ENCODE measurements at places on chromosomes 4 and X.

GRCh38 chr4:83609365-83609764, 73.5 kb downstream of the GPAT3 start:
- no peak for DNase-seq

DNA sequence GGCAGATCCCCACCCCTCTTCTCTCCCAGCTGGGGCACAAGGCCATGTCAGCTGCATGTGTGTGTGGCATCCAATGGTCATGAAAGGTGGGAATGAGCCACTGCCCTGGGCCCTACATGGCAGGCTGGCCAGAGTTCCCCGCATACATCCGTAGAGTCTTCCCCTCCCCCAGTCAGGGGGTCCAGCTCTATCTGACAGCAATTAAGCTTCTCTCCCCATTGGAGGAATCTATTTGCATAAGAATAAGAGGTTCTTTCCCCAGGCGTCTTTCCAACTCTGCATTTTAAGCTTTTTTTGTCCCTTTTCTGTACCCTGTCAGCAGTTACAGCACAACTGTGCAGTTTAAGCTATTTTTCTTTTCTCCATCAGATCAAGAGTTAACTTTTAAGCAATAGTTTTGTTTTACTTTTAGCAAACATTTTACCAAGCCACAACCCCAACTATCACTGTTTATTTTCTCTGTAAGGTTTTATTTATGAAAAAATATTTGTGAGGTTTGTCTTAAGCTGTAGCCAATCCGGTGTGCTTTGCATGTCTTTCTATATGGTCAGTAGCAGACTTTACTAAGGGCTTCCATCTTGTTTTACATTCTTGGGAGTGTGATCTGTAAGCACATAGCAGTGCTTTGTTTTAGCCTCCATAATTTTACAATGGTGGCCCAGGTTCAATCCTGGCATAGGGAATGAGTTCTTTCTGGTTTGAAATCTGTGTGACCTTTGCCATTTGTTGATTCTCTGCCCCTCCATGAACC, 28.7 kb downstream of the NLRP2B start:
- DNase-seq, result no peak

- DNase-seq, result no peak
Observed at GRCh38 chr4:88724406-88724805, 26.8 kb upstream of the NAP1L5 start.

- DNase-seq, result no peak
Observed at GRCh38 chrX:107673431-107673830, 45.1 kb downstream of the PRPS1 start.

DNA sequence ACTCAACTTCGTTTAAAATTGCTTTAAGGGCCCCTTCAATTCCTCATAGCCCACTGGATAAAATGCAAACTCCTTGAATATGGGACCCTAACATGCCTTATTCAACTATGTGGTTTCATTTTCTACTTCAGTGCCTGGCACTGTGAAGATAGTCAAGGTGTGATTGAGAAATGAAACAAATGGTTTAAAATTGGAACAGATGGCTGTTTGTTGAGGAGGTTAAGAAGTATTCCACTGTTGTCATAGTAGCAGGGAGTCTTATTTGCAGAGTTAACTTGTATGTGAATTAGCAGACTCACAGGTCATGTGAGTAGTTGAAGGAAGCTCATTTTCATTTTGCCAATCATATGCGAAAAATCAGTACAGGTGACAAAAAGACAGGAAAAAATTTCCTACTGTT, 593.3 kb downstream of the KCTD8 start:
- no peak for DNase-seq

- no peak for DNase-seq
Observed at GRCh38 chrX:129139837-129140598, 383.3 kb downstream of the SMARCA1 start.

DNA sequence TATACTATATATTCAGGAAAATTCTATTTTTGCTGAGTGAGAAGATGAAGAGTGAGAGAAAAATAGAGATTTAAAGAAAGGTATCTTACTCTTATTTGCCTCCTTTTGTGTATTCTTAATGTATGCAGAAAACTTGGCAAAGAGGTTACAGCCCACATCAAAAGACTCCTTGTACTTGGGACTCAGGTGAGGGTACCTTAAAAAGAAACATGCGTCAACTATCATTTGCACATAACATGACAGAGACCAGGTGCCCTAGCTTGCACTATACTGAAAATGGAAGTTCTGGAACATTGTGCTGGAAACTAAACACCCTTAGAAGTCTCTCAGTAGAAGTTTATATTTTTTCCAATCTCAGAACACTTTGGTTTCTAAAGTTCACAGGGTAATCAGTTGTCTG, 15.6 kb upstream of the RAB39B start:
- no peak for DNase-seq

GRCh38 chr4:59597536-59598329, 1602.4 kb upstream of the ADGRL3 start:
- no peak for DNase-seq

DNA sequence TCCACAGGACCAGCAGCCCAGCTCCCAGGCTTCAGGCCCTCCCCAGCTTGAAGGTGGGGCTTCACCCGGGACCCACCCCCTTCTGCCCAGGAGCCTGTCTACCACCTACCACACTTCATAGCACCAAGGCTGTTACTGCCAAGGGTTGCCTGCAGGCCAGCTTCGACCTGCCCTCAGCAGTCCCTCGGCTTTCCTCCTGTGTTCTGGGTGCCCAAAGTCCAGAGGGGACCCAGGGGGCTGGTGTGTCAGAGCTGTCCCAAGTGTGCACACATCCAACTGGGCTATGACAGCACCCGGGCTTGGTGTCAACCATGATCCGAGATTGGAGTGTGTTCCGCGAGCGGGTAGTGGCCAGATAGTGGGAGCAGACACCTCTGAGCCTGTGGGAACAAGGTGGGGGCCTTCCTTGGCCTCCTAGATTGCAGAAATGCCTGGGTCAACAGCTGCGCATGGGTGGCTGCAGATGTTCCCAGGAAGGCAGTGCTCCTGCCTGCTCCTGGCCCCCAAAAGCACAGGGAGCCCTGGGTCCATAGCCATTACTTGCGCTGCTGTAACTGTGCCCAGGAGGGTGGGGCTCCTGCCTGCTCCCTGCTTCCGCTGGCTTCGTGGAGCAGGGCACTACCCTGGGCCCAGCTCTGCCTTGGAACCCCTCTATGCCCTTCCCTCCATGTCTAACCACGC, 16.8 kb downstream of the SULT1B1 start:
- DNase-seq, result no peak

- no peak for DNase-seq
Observed at GRCh38 chrX:8043121-8043520, 115.9 kb upstream of the PNPLA4 start.

DNA sequence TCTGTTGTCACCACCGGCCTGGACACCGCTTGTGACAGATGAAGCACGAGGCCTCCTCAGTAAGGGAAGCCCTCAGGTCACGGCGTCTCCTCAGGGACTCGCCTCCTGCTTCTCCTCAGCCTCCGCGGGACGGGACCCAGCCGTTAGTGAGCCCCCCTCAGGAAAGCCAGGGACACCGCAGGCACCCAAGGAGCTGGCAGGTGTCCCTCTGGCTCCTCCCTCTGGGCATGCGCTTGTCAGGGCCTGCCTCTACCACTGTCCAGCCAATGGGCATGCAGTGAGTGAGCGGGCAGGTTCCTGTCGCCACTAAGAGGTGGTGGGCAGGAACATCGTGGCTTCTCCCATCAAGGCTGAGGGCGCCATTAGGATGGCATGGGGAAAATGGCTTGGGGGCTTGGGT, 23.5 kb upstream of the CT55 start:
- no peak for DNase-seq

- peak; percentile 54 for DNase-seq
Observed at GRCh38 chr4:16259889-16260246, 33.6 kb upstream of the TAPT1 start.

- peak; percentile 52 for DNase-seq
Observed at GRCh38 chr4:177555007-177555574, 112.9 kb upstream of the AGA start.

DNA sequence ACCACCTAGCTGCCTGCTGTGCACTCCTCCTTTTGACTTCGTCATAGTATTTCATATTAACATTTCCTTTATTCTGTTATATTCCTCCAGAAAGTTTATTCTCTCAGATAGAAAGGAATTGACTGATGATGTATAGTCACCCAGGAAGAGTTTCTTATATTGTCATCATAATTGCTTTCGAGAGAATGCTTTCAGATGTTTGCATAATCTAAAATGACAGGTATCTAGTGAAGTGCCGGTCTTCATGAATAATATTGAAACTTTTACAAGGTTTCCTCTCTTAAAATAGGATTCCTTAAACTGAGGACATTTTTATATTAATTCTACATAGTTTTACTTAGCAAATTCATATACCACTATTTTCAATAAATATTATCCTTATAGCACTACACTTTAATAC, 10.1 kb downstream of the SEC24D start:
- DNase-seq, result no peak

DNA sequence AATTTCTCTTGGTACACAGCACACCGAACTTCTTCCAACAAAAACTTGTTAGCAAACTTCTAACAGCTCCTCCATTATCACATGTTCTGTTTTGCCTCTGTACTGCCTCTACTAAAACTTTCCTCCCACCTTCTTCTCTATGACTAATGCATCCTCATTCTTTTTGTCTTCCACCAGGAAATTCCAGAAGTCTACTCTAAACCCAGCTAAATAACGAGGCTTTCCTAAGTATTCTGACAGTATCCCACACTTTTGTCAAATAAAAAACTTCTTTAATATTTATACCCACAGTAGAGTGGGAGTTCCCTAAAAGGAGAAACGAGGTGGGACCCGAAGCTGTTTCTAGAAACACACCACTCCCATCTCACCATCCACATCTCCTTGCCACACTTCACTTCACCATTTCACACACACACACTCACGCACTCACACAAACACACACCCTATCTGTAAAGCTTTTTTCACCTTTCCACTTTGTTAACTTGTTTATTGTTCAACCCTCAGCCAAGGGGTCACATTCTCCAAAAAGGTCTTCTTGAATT, 280.3 kb downstream of the ARAP2 start:
- no peak for DNase-seq

DNA sequence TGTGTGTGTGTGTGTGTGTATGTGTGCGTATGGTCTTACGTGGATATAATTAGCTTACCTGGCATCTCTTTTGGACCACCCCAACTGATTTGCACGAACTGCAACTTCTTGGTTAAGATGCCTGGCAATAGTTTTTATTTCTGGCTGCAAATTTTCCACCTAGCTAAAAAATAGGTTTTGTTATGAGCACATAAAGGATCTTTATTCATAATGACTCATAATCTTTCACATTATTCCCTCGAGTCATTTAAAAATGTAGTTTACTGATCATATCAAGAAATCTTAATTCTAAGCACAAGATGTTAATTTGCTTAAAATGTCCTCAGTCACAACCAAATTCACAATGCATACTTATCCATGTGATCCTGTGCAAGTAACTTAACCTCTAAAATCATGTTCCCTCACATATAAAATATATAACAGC, 1.5 kb downstream of the COX18 start:
- no peak for DNase-seq

- DNase-seq, result no peak
Observed at GRCh38 chr4:150867148-150867547, 147.9 kb downstream of the LRBA start.

- DNase-seq, result no peak
Observed at GRCh38 chrX:81957900-81958545, 756.1 kb downstream of the SH3BGRL start.

DNA sequence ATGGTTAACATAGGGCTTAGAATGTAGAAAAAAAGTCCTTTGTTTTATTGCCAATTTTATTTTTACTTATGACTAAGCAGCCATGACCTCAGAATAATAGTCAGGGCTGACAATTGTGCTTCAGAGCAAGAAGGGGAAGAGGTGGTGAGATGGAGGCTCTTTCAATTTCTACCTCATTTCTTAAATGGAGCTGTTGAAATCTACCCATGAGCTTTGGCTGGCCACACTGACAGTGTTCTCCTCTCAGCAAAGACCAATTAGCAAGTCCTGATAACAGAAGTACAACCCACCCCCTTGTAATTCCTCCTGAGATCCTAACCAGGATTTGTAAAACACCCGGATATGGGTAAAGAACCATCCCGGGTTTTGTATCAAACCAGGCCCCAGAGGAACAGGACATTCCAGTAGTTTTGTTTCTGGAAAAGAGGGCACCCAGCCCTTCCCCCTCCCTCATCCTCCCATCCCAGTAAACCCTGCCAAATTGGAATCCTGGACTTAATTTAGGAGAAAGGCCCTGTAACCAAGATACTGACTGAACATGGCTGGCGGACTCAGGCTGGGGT, at the start of gene HEPH:
Gene HEPH (plus strand): TSS at position 399 of the 563 bp plus-strand sequence. CDS start 6,324 bp downstream, outside the sequence.
- DNase-seq, result no peak

DNA sequence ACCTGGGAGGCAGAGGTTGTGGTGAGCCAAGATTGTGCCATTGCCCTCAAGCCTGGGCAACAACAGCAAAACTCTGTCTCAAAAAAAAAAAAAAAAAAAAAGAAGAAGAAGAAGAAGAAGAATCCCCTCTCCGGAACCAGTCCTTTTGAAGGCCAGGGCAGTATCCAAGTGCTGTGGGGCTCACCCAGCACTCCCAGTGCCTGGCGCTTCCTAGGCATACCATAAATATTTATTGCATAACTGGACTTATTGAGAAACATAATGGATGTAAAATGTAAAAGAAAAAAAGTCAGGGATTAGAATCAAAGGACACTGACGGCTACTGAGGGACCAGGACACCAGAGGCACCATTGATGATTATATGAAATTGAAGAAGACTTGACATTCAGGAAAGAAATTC, 162.1 kb upstream of the KIT start:
- no peak for DNase-seq

DNA sequence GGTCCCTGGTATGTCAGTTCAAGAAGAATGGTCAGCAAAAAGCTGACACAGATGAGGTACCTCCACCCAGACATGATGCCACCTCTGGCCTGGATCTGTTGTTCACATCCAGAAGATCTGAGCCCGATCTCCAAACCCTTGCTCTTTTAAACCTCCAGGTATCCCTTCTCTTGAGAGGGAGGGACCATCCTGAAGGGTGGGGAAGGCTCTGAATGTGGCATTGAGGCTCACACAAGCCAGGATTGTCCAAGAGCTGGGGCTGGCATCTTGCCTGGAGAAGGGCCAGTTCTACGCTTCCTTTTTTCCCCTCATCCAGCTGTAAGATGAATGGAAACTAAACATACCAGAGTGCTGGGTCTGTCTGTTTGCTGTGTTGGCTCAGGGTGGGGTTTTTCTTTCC, at the start of gene ITIH6:
Gene ITIH6 (minus strand): TSS at position 119 of the 400 bp plus-strand sequence. CDS start 45 bp downstream, at position 74.
- DNase-seq, result no peak

DNA sequence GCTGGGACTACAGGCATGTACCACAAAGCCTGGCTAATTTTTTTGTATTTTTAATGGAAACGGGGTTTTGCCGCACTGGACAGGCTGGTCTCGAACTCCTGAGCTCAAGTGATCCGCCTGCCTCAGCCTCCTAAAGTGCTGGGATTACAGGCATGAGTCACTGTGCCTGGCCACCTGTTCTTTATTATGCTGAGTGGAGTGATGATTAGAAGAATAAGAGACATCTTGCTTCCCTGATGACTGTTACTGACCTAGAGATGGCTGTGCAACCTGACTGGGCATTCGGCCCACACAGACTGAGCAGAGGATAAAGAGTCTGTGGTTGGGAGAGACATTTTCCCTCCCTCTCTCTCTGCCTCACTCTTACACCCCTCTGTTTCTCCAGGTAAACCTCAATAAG, 56.7 kb downstream of the SPINK2 start:
- no peak for DNase-seq

GRCh38 chr4:76610751-76611547, 175.9 kb downstream of the SHROOM3 start:
- DNase-seq, result no peak

- no peak for DNase-seq
Observed at GRCh38 chr4:148434075-148434773, 8.0 kb downstream of the NR3C2 start.

All from stimulated activated CD8-positive, alpha-beta memory T cell treated with anti-CD3 and anti-CD28 coated beads, Interleukin-4, amount 100 ng/mL, for 48 hours (primary cell).